CD4-positive, alpha-beta T cell treated with Interleukin-10 for 1 hour (primary cell): ENCODE measurements at places on chromosomes 16 and 17.

DNA sequence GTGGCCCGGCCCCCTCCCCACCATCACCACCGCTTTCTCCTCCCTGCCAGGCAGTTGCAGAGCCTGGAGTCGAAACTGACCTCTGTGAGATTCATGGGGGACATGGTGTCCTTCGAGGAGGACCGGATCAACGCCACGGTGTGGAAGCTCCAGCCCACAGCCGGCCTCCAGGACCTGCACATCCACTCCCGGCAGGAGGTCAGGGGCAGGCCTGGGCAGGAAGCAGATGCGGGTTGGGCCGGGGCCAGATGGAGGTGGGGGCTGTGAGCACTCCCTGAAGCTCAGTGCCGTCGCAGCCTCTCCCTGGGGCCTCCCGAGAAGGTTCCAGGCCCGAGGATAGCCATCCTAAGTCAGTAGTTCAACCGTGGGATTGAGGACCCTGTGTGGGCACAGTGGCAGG lies 14.2 kb upstream of the ADGRG3 start:
- no peak for DNase-seq

DNA sequence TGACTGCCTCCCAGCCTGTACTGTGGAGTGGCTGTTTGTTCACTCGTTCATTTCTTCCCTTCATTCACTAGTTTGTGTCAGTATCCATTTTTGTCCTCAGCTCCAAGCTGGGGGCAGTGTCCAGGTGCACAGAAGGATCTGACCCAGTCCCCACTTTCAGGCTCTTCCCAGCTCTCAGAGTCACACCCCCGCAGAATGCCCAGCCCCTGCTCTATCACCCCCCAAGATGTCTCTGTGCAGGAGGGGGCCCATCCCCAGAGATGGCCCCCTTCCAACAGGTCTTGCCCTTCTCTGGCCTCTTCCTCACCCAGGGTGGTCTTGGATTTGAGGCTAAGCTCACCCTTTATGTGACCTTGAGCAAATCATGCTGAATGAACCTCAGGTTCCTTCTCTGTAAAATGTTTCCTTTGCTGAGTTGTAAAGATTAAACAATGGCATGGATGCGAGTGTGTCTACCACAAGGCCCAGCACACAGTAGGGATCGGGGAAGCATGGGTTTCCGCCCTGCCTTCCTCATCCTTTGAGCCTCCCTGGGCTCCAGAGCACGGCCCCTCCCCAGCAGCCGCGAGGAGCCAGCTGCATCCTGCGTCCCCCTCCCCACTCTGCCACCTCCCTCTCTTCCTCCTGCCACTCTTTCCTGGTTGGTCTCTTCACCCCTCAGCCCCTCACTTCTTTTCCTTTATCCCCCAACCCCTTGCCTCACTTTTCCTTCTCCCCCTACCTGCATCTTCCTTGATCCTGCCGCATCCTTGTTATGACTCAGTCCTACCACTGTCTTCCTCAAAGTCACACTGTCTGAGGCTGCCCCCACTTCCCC lies 2.8 kb downstream of the FBXL19 start:
- DNase-seq: no peak

- DNase-seq: no peak
Measured at GRCh38 chr16:9311303-9311954, 220.0 kb downstream of the HAPSTR1 start.

GRCh38 chr16:83682868-83683235 lies 124.9 kb upstream of the HSBP1 start:
- no peak for DNase-seq

DNA sequence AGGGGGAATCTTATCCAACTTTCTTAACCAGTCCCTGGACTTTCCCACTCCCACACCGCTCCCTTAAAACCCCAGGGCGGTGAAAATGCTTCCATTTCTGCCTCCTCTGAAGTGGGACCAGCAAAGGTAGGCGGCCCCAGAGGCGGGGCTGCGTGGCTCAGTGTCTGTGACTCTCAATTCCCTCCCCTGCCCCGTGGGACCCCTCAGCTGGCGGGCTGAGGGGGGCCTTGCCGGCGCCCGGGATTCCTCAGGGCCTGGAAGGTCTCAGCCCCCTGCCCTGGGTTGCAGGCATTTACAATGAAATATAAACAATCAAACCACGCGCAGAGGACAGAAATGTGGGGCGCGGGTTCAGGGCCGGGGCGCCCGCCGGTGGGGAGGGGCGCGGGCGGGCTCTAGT lies 3.6 kb downstream of the SOST start:
- DNase-seq: no peak

- no peak for DNase-seq
Measured at GRCh38 chr16:10205688-10206087, 23.5 kb upstream of the GRIN2A start.

DNA sequence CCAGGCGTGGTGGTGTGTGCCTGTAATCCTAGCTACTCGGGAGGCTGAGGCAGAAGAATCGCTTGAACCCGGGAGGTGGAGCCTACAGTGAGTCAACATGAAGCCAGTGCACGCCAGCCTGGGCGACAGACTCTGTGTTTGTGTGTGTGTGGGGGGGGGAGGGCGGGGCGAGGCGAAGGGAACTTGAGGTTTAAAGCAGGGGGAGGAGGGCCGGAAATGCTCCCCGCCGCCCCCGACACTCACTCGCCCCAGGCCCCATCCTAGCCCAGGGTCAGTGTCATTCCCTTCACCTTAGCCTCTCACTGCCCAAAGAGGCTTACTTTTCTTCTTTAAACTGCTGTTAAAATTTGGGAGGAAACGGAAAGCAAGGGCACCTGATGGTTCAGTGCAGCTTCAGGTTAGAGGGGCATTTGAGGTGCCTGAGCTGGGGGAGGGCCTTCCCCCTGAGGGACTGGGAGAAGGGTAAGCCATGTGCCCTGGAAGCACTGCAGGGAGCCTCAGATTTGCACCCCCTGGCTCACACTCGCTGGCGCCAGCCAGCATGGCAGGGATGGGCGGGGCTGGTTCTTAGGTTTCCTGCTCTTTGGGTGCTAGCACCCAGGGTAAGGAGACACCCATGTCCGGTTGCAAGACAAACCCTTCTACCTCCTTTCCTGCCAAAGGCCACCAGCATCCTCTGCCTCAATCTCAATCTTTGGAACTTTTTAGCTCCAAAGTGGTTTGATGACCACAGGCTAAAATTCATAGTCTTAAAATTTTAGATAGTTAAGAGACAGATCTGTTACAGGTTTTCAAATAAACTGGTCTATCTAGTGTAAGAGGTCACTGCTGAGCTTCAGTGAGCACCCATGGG lies 2.2 kb upstream of the LIMD2 start:
- DNase-seq: peak; percentile 85

GRCh38 chr16:71537643-71538042 lies 11.4 kb downstream of the CHST4 start:
- peak; percentile 24 for DNase-seq

DNA sequence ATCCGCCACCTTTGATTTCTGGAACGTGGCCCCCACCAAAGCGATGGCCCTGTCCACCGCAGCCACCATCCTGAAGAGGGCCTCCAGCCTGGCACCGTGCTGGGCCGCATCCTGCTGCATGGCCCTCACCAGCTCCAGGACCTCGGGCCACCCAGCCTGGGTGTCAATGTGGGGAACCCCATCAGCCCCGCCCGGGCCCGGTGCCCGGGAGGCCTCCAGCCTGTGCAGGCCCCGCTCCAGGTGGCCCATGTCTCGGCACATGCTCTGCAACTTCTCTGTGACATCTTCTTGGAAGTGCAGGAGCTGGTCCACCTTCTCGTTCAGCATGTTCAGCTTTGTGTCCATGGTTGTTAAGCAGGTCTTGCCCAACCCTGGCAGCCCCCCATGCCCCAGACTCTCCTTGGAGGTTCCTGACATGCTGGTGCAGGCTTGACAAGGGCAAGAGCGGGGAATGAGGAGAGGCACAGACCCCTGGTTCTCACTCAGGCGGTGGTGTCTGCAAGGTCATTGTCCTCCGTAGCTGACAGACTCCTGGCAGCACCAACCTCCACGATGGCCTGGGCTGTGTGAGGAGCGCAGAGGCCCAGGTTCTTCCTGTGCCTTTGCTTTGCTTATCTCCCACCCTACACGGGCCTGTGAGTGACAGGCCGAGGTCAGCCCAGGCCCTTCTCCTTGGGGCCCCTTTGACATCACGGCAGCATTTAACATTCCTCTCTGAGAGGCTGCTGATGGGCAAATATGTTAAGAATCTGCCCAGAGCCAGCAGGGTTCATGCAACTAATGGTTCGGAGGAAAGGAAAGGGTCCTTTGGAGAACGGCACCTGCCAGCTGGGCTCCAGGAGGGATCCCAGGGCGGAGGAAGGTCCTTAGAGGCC lies at the start of gene MYLK3:
TSS of gene MYLK3 (minus strand) at position 568 of the 875 bp plus-strand sequence. CDS start at position 417, 151 bp downstream.
- no peak for DNase-seq

- DNase-seq: peak; percentile 70
Measured at GRCh38 chr17:47720754-47721533, 12.1 kb upstream of the TBX21 start.

GRCh38 chr17:50153650-50154575 lies 3.4 kb upstream of the PPP1R9B start:
- no peak for DNase-seq

DNA sequence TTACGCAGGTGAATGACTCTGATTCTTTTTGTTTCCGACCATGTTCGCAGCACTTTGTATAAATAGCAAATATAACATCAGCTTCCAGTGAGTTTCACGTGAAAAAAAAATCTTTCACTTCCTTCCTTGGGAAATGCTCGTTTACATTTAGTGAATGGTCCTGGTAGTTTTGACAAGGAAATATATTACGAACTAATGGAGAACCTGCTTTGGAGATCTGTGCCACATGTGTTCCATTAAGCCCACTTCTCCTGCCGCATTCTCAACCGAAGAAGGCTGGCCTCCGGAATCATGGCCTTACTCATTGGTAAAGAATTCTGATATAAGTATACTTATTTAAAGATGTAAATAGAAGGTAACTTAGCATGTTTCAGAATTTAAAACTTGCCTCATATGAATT lies 3.6 kb downstream of the CRAMP1 start:
- DNase-seq: no peak

DNA sequence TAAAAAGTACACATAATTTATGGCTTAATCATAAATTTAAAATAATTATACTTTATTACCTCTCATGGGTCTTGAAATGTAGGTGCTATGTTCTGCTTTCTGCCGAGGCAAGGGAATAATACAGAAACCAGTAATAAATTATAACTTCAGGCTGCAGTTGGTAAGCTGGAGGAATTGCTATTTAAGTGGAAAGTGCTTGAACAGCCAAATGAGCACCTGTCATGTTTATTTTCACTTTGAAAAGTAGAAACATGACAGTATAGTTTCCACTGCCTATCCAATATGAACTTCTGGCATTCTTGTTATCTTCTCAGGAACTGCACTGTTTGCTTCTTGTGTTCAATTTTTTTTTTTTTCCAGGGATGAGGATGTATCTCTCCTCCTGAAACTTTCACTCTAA lies 146.0 kb downstream of the FTO start:
- DNase-seq: no peak

DNA sequence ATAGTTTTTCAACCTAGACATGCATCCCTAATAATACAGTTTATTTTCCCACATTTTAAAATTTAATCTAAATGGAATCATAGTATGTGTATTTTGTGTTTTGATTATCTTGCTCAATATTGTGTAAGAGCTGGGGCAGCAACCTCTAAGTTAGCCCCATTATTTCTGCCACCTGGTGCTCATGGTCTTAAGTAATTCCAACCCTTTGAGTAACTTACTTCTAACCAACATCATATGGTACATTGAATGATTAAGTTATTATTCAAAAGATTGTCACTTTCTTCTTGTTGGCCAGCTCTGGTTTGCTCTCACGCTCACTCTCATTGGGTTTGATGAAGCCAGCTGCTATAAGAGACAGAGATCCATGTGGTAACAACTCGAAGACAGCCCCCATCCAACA lies 3.9 kb upstream of the KRTAP4-3 start:
- no peak for DNase-seq

GRCh38 chr17:33868899-33869298 lies 386.2 kb upstream of the CCL2 start:
- DNase-seq: no peak

- DNase-seq: no peak
Measured at GRCh38 chr16:26599785-26600104, 467.0 kb upstream of the C16orf82 start.

- DNase-seq: no peak
Measured at GRCh38 chr16:85348911-85349334, 236.7 kb upstream of the CIBAR2 start.

GRCh38 chr17:44556166-44556831 lies 985 bp upstream of the FZD2 start:
- peak; percentile 30 for DNase-seq

DNA sequence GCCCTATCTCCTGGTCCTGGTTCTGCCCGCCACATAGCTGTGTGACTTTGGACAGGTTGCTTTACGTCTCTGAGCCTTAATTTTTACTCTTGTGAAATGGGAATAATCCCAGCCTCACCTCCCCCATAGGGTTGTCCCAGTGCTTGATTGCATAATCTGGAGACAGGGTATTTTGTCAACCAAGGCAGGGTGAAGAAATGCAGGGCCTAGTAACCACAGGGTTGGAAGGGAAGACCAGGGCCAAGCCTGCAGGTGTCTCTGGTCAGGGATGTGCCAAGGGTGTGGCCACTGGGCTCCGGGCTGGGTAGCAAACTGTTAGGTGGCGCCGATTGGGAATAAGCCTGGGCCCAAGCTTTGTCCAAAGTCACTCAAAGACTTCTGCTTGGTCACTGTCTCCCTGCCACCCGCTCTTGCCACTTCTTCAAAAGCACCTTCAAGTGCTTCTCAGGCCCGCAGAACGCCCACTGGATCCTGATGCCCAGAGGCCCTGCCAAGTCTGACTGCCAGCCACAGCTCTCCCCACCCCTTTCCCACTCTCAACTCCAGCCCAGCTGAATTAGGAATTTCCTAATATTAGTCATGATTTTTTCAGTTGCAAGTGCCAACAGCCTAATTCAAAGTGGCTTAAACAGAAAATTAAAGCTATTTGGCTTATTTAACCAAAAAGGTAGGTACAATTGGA lies 20.6 kb upstream of the COL1A1 start:
- DNase-seq: no peak

- no peak for DNase-seq
Measured at GRCh38 chr17:51650772-51651171, 390.4 kb downstream of the UTP18 start.

- no peak for DNase-seq
Measured at GRCh38 chr17:59266745-59267144, 46.4 kb downstream of the GDPD1 start.

DNA sequence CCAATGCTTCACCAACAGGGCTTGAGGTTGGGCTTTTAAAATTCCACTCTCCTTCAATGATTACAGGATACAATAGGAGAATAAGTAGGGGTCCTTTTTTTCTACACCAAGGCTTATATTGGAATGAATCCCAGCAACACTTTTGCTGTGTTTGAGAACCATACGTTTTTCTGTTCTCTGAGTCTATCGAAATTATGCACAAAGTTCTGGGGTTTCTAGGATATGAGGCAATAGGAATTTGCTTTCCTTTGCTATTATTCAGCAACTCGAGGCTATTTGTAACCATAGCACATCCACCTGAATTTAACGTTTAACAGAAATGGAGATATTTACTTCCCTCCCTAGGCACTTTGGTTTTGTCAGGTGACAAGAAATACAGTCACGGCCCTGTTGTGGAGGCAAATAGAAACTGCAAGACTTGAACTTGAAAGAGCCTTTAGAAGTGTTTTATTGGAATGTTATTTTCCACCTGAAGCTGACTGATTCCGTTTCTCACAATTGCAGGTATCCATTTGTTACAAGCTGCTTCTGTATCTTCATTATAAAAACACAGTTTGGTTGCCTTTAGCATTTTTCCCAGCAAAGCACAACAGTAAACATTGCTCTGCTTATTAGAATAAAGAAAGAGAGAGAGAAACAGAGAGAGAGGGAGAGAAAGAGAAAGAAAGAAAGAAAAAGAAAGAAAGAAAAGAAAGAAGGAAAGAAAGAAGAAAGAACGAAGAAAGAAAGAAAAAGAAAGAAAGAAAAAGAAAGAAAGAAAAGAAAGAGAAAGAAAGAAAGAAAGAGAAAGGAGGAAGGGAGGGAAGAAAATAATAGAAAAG lies 109.6 kb downstream of the HS3ST3A1 start:
- DNase-seq: no peak
